AG08396 (cell line): ENCODE measurements at places on chromosomes 11 and 22.

- DNase-seq = peak; percentile 65
Measured at GRCh38 chr11:78801161-78801884, 226.7 kb upstream of the NARS2 start.

- no peak for DNase-seq
Measured at GRCh38 chr11:83205608-83206185, 12.2 kb downstream of the ANKRD42 start.

DNA sequence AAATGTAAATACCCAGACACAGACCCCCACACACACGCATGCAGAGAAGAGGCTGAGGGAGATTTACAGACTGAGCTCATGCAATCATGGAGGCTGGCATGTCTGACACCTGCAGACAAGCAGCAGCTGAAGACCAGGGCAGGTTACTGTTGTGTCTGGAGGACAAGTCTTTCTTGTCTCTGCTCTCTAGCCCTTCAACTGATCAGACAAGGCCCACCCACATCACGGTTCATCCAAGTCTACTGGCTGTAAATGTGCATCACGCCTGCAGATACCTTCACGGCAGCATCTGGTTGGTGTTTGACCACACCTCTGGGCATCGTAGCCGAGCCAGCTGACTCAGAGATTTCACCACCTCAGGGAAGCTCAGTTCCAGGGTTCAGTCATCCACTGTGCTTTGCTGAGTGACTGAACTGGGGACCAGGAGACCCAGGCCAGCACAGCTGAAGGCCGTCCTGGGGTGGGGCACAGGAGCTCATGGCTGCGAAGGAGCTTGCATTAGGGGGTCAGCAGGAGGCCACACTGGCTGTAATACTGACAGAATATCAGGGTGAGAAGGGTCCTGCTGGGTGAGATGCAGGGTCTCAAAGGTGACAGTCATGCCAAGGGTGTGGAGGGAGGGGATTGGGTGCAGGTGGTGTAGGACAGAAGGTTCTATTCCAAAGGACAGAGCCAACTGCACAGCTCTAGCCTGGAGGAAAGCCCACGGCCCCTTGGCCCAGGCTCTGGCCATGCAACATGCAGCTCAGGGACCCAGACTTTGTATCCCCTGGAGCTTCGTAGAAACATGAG is 304.9 kb downstream of the BRD1 start:
- DNase-seq = no peak

- no peak for DNase-seq
Measured at GRCh38 chr11:118900535-118901384, 17.1 kb downstream of the CXCR5 start.

GRCh38 chr11:74676596-74676995 is 54.6 kb downstream of the CHRDL2 start:
- DNase-seq = no peak

- DNase-seq = no peak
Measured at GRCh38 chr22:45843986-45844385, 133.0 kb downstream of the WNT7B start.

- no peak for DNase-seq
Measured at GRCh38 chr11:95132956-95133355, 43.3 kb downstream of the ENDOD1 start.

DNA sequence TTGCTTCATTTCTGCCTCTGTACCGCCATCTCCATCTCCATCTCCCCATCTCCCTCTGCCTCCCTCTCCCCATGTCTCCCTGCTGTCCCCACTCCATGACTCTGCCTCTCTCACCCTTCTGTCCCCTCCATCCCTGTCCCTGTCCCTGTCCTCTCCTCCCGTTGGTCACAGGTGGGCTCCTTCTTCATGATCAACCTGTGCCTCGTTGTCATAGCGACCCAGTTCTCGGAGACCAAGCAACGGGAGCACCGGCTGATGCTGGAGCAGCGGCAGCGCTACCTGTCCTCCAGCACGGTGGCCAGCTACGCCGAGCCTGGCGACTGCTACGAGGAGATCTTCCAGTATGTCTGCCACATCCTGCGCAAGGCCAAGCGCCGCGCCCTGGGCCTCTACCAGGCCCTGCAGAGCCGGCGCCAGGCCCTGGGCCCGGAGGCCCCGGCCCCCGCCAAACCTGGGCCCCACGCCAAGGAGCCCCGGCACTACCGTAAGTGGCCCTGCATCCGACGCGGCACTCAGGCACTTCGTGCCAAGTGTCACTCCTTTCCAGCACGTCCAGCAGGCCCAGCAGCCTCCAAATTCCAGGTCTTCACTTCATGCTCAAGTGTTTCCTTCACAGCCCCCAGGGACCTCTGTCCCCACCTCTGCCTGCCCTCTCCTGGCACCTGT is 76.0 kb downstream of the CACNA1I start:
- no peak for DNase-seq

GRCh38 chr11:64235437-64236161 is 1.2 kb downstream of the VEGFB start:
- no peak for DNase-seq

DNA sequence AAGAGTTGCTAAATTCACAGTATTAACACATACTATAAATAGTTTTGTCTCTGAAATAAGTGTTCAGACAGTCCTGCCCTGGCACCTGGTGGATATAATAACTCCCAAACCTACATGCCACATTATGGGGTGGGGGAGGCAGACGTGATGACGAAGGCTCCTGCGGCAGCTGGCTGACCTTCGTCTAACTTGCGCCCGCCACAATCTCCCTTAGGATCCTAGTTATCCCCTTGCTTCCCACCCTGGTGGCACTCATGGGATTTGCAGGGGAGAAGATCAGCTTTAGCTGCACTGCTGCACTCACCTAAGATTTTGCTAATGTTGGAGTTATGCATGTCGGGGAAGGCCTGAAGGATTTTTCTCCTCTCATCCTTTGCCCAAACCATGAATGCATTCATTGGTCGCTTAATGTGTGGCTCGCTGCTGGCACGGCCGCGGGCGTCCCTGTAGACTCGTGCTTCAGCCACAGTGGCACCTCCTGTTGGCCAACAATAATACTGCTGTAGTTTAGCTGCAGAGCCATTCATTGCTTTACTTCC is 367.6 kb downstream of the SOX6 start:
- no peak for DNase-seq

DNA sequence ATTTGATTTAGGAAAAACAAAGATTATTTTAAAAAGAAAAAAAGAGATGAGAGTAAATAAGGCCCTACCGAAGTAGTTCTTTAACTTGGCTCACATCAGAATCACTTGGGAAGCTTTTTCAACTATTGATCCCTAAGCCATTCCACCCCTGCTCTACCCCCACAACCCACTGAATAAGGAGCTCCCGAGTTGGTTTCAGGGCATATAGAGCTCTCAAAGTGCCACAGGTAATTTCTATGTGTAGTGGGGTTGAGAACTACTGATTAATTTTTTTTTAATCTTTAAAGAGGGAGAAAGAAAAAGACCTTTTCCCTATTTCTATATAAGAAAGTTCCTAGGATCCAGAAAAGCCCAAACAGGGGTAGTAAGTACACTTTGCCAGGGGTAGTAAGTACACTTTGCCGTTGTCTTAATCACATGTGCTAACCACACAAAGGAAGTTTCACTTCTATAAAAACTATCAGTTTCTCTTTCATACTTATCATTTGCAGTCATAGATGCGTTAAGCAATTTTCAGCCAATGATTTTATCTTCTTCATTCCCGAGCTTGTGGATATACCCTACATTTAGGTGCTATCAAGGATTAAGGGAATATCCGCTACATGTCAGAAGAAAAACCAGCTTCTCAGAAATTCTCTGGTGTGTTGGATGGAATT is 108.4 kb upstream of the ZC3H12C start:
- no peak for DNase-seq

DNA sequence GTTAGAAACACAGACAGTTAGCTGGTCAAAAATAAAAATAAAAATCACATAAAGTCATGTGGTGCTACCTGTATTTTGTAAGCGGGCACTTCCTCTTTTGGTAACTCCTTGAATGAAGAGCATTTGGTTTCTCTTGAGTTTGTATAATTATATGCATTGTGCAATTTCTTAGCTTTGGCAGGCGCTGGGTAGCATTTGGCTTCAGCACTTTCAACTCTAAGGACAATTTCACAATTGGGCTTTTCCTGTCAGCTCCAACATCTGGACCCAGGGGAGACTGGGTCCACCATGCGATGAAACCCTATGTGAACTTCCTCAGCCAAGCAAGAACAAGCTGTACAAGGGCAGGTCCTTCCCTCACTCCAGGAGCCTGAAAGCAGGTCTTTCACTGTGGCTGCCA is 169.1 kb downstream of the RRAS2 start:
- DNase-seq = no peak

DNA sequence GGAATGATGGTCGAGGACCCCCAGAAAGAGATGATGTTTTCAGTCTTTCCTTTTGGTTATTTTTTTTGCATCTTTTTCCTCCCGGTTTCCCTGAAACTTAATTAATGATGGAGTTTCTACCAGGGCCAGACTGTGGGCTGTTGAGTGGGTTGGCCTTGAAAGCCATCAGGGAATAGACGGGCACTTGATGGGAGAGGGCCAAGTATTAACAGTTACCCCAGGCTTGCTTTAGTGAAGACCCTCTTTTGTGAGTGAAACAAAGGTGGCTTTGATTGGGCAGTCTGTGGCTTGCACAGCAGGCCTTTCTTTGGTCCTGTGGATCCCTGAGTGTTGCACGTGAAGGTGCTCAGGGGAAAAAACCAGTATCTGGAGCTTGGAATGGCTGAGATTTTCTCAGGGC is 56.9 kb downstream of the AMOTL1 start:
- DNase-seq = no peak

DNA sequence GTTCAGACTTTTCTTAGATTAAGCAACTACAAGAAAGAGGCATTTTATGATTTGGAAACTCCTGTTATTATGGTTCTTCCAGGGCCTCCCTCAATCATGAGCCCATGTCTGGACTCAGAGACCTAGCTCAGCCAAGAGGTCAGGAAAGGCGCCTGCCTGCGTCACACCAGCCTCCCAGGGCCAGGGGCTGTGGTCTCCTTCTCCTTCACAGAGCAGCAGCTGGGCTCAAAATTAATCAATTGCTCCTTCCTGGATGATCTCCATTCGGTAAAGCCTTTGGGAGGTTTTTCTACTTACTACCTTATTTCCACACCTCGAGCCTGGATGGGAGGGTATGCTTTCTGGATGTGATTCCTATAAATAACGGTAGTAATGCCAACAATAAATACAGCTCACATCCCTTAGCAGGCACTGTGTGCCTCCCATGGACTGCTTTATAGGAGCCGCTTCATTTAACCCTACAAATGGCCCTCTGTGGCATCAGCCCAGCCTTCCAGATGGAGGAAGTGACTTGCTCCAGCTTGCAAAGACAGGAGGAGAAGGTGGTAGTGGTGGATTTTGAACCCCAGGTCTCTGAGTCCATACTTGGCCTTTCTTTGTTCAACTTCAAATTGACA is 1445.6 kb downstream of the TBC1D22A start:
- no peak for DNase-seq

DNA sequence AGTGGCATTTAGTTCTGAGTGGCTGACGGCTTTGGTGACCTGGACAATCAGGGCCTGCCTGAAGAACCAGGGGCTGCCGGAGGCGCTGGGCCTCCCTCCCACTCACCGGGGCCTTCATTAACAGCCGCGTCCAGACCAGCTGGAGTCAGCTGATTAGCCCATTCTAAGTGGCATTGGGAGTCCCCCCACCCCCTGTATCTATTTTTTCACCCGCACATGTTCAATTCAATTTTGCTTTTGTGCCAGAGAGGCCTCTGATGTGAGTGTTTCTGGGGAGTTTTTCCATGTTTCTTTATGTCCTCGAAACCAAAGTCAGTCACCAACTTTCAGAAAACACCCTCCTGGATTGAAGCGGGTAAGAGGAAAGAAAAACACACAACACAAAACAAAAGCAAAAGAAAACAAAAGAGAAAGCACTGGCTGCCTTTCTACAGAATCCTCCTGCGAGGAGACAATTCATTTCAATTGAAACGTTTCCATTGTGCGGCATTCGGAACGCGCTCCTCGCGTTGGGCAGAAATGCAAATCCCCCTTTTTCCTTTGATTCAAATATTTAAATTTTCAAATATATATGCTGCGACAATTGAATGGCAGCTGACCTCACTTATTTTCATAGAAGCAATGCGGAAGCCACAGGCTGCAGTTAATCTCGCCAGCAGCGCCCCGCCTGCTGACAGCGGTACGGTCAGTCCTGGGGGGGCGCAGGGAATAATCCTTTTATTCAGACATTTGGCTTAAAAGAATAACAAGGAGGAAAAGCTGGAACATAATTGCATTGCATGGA is 17.7 kb downstream of the CDKN1C start:
- no peak for DNase-seq

DNA sequence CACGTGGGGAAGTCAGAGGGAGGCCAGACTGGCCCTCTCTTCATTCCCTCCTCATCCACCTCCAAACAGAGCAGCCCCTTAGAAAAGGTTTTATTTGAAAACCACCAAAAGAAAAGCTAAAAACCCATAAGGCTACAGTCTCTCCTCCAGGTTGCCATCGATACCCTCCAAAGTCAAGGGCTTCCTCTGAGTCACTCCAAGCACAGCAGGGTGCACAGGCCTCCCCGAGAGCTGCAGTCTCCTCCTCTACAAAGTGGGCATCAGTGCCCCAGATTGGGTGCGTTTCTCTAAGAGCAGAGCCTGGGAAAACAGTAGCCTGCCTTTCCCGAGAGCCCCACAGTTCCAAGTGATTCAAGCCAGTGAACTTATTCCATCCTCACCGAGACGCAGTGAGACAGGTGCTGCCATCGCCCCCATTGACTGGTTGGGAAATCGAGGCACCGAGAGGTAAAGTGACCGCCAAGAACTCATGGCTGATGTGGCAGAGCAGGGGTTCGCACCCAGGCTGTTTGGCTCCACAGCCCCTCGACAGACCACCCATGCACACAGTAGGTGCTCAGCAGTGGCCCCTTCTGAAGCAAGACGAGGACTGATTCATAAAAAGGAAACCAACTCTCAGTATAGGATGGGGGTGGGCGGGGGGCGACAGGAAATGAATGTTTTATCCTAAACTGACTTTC is 91.7 kb upstream of the SHISAL1 start:
- no peak for DNase-seq

DNA sequence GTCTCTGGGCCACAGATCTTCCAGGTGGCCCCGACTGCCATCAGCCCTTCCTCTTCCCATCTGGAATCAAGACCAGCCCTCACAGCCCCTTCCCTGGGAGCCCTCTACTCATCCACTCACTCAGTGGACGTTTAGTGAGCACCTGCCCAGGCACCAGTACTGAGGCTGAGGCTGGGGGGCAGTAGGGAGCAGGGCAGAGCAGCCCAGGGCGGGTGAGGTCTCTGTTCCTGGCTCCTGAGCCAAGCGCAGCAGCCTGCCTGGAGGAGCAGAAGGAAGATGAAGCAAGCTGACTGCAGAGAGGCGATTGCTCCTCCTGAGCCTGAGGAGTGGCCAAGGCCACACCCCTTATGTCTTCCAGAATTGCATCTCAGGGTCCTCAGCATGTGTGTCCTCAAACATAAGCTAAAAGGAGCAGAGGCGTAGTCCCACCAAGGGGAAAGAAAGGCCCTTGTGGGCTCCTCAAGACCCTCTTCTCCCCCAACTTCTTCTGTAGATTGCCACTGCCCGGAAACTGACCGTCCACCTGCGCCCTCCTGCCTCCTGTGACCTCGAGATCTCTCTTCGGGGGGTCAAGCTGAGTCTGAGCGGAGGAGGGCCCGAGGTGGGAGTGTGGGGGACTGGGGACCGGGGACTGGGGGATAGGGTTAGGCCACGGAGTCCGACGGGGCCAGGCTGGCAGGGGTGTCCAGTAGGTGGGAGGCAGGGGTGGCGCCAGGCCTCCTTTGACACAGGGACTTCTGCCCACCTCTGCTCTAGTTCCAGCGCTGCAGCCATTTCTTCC is 5.8 kb downstream of the MAPK8IP2 start:
- DNase-seq = peak; percentile 21

GRCh38 chr11:14179116-14179820 is 179.7 kb downstream of the RRAS2 start:
- peak; percentile 13 for DNase-seq
